PC-9 (cell line): ENCODE measurements at places on chromosomes 6 and 20.

GRCh38 chr20:44603327-44603726 is 20.9 kb downstream of the PKIG start:
- no peak for DNase-seq

DNA sequence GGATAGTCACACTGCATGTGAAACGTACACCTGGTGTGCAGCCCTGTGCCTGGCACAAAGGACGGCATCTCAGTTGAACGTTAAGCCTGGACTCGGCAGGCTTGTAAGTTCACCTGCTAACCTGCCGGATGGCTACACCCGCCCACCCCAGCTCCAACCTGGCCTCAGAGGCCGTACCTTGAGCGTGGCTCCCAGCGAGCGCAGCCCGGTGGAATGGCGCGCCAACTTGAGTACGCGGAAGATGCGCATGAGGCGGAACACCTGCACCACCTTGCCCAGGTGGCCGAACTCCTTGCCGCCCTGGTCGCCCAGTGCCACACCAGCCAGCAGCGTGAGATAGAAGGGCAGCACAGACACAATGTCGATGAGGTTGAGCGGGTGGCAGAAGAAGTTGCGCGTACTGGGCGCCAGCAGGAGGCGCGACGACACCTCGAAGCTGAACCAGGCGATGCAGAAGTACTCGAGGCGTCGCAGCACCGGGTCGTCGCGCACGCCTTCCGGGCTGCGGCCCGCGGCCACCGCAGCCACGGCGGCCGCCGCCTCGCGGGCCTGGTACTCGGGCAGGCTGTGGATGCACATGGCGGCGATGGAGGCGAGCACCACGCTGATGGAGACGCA is 3.3 kb downstream of the KCNS1 start:
- no peak for DNase-seq

DNA sequence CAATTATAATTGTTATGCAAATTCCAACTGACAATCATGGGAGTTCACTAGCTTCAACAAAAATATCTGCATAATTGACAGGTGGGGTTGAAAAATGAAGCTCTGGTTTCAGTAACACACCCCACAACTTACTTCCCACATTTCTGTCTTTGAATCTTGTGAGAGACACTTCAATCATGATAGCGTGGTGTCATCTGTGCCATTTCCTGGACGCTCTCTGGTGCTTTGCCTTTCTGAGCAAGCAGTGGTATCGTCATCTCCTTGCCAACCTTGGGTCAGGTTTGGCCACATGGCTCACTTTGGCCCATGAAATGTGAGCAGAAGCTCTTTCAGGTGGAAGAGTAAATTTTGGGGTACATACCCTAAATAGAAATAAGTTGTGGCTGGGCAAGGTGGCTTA is 10.2 kb downstream of the BMP7 start:
- DNase-seq = no peak

- DNase-seq = no peak
These were observed 46.6 kb upstream of the RNF24 start for GRCh38 chr20:4061987-4062386.

DNA sequence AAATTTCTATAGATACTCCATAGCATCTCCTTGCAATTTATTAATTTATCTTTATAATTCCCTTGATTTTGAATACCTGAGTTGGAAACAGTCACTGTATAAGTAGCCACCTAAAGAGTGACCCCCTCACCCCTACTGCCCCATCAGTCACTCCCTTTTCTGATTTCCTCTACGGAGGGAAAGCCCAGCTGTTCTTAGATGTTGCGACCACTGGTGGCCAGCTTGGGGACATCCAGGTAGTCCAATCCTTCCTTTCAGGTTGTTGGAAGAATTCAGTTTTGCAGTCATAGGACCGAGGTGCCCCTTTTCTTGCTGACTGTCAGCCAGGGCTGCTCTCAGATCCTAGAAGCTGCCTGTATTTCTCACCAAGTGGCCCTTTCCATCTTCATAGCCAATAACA is 87.8 kb downstream of the BMP6 start:
- peak; percentile 4 for DNase-seq

- peak; percentile 97 for DNase-seq
These were observed 72.4 kb upstream of the BACH2 start for GRCh38 chr6:90369024-90369519.

GRCh38 chr6:96610019-96610418 is 47.1 kb downstream of the FHL5 start:
- DNase-seq = no peak

GRCh38 chr6:157246771-157247484 is 76.4 kb downstream of the TMEM242 start:
- DNase-seq = no peak

- DNase-seq = no peak
These were observed 71.3 kb upstream of the TINAG start for GRCh38 chr6:54236984-54237383.

DNA sequence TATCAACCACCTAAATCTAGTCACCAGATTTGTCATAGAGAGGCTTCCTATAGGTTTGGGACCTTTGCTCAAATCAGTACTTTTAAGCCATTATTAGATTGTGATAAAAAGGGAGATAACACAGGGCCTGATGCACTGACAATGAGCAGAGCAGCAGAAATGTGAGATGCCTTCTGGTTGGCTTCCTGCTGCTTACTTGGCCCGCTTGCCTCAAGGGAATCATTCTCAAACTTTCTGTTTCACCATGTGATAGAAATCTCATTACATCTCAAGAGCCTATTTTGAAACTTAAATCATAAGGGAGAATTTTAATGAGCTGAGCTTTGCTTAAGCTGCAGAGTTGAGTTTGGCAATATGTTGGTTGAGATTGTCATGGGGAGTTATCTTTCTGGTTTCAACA is 606.0 kb downstream of the DHX35 start:
- no peak for DNase-seq

DNA sequence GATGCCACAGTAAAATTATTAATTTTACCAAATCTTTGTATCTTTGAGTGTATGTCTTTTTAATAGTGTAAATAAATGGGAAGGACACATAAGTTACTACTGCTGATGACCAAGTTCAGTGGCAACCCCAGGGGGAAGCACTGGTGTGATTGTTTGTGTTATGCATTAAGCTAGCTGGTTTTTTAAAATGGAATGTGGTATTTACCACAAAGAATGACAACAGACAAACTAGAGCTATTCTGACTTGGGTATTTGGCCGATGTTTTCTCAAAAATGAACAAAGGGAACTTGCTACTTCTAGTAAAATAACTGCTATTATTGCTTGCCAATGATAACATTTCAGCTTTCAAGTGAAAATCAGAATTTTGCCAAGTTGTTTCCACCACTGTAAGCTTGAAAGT is 2.9 kb downstream of the FNDC1 start:
- no peak for DNase-seq

DNA sequence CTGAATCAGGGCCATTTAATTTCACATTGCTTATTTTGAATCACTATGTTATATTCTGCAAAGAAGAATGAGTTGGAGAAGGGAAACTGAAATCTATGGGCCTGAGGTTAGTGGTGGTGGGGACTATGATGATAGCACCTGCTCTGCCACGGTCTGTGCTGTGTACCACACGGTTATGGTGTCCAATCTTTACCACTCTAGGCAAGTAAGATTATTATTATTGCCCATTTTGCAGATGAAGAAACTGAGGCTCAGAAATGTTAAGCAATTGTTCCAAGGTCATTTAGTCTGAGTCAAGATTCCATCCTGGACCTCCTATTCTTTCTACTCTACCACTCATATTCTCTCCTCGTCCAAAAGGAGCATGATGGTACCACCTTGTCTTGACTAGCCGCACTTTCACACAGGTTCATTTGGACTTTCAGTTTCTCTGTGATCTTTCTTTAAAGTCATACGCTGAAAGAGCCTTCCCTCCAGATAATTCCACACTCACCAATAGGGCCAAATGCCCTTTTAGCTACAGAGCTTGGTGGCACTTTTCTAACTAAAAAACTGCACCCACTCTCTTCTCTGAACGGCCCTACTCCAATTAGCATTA is 56.2 kb downstream of the GFOD1 start:
- DNase-seq = no peak
